ENCODE measurements at places on chromosomes 7 and 10.

DNA sequence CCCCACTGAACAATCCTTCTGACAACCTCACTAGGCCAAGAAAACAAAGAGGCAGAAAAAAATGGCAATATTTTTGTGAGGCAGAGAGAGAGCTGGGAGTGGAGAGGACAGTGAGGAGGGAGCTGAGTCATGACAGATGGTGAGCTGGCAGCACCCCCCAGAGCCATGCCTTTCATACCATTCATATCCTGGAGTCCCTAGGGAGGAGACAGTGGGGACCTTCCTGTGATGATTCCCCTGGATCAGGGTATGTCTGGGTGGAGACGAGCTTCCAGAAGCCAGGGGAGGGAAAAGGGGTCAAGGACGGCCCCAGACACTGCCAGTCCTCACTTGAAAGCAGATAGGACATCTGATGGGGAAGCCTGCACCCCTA lies 160.5 kb downstream of the ADAM12 start:
- DNase-seq: no peak

GRCh38 chr7:141837683-141838082 lies 3.6 kb downstream of the PRSS37 start:
- no peak for DNase-seq

GRCh38 chr10:11813855-11814567 lies 9.1 kb upstream of the PROSER2 start:
- DNase-seq: no peak

DNA sequence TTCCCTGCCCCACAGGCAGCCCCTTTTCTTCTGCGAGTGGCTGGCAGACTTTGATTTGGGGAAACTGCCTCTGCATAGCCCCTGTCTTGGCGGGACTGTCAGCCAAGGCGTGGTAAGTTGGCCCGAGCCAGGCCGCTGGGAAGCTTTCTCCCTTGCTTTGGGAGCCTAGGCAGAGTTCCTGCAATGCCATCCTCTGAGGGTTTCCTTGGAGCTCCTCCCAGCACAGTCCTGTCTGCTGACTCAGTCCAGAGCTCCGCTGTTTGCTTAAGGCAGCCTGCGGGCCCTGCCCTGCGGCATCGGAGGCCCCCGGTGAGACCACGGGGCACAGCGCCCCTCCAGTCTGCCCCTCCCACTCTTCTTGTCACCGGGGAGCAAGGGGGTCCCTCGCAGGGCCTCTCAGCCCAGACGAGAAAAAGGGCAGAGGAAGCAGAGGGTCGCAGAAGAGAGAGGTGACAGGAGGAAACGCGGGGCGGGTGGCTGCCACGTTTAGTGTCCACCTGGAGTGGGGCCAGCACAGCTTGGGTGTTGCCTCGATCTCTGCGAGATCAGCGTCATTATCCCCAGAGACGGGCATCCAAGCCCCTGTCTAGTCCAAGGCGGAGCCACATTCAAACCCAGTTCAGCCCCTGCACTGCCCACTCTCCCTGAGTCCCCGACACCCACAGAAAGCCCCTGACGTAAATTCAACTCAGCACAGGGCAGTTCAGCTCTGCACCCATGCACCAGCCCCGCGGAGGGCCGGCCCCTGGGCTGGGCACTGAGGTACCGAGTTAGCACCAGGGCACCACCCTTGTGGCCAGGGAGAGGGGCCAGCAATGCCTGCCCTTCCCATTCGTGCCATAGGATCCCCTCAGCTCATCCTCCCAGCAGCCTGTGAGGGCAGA lies 59.0 kb upstream of the CHST15 start:
- no peak for DNase-seq

DNA sequence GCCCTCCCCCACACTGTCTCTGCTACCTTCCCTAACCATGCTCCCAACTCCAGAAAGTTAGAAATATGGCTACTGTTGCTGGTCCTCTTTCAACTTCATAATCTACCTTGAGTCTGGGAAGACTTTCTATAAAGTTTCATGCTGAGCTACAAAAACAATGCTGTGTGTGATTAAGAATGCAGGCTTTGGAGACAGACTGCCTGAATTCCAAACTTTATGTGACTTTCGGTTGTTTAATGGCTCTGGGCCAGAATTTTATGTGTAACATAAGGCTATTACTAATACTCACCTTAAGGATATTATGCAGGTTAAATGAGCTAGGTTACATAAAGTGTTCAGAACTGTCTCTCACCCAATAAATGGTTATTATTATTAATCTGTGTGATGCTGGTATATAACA lies 19.1 kb downstream of the BET1 start:
- DNase-seq: no peak

DNA sequence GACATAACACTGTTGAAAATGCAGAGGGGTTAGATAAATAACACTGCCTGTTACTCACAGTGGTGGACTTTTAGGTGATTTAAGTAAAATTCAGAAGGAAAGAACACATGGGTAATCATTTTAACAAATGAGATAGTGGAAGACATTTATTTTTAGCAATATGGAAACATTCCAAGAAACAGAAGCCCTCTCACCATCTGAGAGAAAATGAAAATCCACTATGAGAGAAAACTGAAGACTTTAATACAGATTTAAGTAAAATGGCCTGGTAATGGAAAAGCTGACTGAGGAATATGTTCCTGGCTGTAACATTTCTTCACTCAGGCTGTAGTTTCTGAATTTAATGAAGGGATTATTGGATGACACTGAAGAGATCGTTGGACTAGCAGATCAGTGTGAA lies 12.1 kb upstream of the ZNF786 start:
- DNase-seq: no peak

DNA sequence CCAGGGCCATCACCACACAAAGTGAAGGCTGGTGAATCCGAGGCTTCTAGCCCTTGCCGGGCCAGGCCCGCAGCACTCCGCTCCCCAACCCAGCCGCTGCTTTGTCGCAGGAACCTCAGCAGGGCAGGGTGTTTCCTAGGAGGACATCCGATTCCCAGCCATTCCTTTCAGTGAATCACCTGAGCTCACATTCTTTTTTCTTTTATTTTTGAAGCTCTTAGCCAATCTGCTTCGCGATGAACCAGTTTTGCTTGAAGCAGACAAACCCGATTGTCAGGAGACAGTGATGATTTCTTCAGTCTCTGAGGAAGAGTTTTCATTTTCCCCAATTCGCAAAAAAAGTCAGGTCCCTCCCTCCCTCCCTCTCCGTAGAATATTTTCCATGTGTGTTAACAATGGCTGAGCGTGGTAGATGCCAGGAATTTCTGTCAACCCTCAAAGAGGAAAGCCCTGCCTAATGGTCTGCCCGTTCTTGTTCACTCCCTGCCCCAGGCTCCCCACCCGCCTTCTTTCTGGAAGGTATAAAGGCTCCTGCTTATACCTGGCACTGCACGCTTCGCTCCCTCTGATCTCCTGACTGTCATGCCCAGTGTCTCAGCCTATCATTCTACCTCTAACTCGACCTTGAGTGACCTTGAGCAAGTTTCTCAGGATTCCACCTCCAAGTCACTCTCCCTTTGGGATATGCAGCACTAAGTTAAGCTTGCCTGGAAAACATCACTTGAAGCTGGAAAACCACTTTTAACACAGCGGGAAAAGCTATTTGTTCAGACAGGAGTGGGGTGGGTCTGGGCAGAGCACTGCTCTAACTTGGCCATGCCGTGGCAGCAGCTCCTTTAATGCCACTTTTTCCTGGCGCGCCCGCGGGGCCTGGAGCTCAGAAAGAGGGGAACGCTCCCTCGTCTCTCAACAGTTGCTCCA lies 35.1 kb downstream of the EGFR start:
- no peak for DNase-seq

DNA sequence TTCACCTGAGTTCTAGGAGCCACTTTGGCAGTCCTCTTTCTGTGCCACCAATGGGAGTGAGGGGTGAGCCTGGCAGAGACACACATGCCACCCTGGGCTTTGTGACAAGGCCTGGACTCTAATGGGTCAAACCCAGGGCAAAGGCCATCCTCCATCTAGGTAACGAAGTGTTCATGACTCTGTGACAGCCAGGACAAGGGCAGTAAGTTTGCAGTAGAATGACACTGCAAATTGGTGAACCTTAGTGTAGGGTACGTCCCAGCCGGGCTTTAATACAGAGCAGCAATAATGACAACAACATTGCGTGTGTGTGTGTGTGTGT lies 43.3 kb downstream of the PAPSS2 start:
- DNase-seq: no peak

GRCh38 chr7:94239661-94240234 lies 154.9 kb upstream of the COL1A2 start:
- DNase-seq: no peak

- no peak for DNase-seq
These were observed 22.6 kb downstream of the HERC4 start for GRCh38 chr10:68052463-68052862.

DNA sequence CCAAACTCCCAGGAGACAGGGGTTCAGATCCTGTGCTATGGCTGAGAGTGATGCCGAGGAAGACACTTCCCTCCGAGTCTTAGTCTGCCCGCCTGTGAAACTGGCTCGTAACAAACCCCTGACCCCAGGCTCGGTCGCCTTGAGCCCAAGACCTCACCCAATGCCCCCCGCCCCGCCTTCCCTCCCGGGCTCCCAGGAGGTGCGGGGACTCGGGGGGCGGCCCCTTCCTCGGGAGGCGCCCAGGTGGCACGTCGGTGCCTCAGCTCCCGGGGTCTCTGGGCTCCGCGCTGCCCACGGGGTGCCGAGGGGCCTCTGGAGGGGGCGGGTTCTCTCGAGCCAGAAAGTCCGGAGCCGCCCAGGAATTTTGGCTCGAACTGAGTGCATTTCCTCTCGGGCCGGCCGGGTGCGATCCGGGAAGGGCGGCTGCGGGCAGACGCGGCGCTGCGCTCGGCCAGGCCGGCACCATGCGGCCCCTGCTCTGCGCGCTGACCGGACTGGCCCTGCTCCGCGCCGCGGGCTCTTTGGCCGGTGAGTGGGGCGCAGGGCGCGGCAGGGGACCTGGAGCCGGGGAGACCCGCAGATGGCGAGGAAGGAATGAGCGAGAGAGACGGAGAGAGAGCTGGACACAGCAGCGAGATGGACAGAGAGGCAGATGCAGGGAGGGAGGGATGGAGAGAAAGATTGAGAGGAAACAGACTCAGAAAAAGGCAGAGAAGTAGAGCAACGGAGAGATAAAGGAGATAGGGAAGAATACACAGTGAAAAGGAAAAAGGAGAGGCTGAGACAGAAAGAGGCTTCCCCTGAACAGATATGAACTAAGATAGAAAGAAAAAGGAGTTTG lies at the start of gene PLAC9:
Gene PLAC9, plus strand, starts transcription at position 432 of the 841 bp plus-strand sequence. Its CDS starts 33 bp downstream, at position 465.
- DNase-seq: no peak

GRCh38 chr7:151122276-151122675 lies 36.0 kb downstream of the AGAP3 start:
- no peak for DNase-seq

- DNase-seq: no peak
These were observed 12.7 kb upstream of the ABCC2 start for GRCh38 chr10:99769706-99770105.

- DNase-seq: no peak
These were observed 48.9 kb downstream of the ZNF277 start for GRCh38 chr7:112255388-112255720.

DNA sequence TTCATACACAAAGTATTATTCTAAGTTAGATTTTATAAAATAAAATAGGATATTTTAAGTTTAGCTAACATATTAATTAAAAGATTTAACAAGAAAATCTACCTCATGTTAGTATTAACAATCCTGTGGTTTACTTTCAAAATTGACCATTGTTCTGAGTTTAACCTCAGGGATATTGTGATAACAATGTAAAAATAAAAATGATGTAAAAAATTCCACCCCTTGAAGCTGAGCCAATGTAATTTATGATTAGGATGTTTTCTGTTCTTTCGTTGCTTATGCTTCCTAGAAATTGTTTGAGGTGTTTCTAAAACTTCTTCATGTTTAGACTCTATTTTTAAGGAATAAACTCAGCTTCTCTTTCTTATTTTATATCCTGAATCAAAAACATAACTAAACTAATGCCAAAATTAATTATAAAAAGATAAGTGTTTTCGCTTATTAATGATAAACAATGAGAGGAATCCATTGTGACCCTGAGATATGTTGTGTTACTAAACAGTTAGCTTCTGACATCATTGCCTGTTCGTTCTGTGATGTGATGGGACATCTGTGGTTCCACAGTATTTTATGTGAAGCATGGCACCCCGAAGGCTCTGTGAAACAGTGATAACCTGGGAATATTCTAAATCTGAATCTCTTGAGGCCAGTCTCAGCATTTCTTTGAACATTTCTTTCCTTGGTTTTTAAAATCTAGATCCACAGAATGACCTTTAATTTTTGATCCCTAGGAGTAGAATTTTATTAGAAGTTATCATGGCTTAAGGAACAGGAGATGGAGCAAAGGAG lies 340.8 kb downstream of the ARL4A start:
- no peak for DNase-seq

DNA sequence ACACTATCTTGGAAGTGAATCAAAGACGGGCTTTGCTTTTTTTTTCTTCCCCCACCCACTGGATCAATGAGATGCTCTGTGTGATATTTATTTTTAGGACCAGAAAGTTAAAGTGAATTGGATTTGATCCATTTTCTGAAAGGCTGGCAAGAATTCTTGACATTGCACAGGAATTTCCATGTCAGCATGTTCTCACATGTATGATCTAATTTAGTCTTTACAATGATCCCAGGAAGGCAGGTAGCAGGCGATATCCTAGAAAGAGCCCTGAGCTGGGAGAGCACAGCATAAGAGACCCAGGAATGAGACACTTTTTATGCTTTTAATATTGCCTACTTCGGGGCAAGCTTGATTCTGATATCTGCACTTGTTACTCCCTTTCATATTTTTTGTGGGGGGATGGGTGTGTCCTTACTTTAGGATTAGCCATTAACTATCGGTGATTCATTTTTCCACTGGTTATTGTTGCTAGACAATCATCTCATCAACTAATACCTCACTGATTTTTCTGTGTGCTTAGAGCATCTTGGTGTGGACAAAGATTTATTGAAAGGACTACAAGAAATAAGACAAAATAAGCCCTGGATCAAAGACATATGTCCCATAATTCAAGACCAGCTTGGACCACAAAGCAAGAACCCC lies 58.1 kb downstream of the NRP1 start:
- DNase-seq: no peak

DNA sequence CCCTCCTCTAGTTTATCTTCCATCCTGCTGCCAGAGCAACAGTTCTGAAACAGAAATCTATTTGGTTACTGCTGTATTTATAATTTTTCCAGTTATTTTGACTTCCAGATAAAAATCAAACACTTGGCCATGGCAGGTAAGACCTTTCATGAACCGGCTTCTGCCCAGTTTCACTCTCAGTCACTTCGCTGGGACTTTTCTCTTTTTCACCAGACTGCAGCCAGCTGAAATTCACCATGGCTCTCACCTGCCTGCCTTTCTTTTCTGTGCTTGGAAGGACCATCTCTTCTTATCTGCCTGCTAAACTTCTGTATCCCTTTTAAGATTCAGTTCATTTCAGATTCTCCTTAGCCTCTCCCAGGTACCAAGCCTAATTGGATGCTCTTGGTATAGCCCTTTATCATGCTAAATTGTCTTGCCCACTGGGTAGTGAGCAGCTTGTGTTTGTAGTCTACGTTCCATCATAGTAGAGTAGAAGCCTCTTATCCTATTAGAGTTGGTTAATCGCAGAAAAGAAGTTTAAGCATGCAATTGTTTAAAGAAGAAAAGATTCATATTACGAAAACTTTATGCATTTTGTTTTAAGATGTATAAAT lies 71.7 kb downstream of the TAF3 start:
- DNase-seq: no peak

GRCh38 chr7:117673367-117673766 lies 193.5 kb downstream of the CFTR start:
- no peak for DNase-seq

GRCh38 chr10:48580236-48580635 lies 24.6 kb downstream of the ARHGAP22 start:
- no peak for DNase-seq

- no peak for DNase-seq
These were observed 65.1 kb downstream of the CAMK1D start for GRCh38 chr10:12414278-12414989.
